T-helper 2 cell treated with Interferon-gamma antibody and Interleukin-4, amounts not matched to agents 5 μg/mL and 100 μg/mL, for 36 hours (primary cell): ENCODE measurements at places on chromosomes 12 and 14.

DNA sequence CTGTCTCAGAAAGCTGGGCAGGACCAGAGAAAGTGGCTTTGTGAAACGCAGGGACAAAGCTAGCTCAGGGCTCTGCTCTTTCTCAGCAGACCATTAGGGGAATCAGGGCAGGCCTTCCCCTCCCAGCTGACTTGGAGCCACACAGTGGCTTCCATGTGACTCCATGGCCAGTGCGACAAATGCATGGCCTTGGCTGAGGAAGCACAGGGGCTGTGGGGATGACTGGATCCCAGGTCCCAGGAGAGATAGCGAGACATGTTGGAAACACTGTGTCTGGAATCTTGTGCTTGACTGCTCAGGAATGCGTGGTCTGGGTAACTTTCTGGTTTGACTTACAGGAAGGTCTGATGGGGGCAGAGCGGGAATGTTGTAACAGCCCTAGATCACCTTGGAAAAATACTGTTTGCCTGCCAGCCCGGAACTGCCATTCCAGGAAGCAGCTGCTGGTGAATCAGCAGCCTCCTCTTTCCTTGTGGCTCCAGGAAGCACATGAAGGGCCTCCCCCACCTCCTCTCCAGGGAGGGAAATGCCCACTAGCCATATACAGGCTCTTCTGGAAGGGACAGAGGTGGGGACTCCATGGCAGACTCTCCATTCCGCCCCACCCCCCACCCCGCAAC, 133.5 kb upstream of the HIF1A start:
- DNase-seq = no peak

GRCh38 chr12:123163227-123163626, 12.3 kb upstream of the PITPNM2 start:
- DNase-seq = no peak

DNA sequence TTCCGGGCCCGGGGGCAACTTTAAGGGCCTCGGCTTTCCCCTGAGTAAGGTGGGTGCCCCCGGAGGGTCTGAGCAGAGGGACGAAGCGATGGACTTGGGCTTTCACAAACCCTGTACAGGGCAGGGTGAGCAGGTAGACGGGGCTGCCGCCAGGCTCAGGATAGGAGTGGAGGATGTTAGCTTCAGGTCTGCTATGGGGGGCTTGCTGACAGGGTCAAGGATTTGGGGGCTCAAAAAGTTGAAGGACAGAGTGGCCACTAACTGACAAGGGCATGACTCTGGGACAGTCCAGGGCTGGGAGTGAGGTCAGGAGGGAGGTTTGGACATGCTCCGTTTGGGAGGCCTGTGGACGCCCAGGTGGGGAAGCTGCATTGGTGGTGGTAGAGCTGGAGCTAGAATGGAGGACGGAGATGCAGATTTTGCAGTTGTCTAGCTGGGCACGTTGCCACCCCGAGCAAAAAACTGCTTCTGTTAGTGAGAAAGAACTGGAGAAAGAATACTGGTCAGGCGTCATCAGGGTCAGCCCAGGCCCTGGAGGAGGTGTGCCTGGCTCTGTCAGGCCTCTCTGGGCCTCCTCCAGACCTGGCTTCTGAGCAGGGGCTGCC, 113.3 kb downstream of the ADGRD1 start:
- no peak for DNase-seq

DNA sequence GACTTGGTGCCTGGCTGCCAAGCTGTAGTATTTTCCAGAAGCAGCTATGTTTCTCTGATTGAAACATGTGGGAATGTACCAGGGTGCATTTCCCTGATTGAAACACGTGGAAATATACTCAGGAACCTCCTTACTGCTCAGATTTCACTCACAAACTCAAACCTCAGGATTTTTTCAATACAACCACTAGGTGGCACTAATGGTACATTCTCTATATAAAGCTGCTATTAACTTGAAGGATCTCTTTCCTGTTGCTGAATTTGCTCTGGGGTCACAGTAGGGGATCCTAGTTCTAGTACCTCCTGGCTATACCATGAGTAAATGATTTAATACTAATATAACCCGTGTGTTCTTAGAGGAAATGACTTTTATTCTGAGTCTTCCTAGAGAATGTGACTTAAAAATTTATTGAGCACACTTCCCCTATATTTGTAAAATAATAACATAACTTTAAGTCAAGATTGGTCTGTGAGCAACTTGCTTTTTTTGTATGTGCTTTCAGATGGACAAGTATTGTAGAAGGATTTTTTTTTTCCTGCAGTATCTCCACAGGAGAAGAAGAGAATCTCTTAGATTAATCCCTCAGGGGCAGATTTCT, 173.8 kb upstream of the MIS18BP1 start:
- no peak for DNase-seq

- DNase-seq = no peak
These were observed 11.1 kb upstream of the KRT73 start for GRCh38 chr12:52629281-52630007.

- DNase-seq = no peak
These were observed 8.6 kb downstream of the PMEL start for GRCh38 chr12:55957106-55957859.

GRCh38 chr14:55699131-55700057, 119.4 kb downstream of the KTN1 start:
- DNase-seq = no peak

DNA sequence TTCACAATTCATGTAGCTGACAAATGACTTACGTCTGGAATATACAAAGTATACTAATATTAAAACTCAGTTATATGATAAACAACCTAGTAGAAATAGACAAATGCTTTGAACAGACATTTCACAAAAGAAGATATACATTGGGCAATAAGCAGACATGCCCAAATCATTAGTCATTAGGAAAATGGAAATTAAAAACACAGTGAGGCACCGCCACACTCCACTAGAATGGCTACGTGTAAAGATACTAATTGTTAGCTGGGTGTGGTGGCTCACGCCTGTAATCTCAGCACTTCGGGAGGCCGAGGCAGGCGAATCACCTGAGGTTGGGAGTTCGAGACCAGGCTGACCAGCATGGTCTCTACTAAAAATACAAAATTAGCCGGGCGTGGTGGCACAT, 248.9 kb upstream of the TMEM132C start:
- no peak for DNase-seq

GRCh38 chr12:106719879-106720278, 54.6 kb upstream of the RIC8B start:
- no peak for DNase-seq

DNA sequence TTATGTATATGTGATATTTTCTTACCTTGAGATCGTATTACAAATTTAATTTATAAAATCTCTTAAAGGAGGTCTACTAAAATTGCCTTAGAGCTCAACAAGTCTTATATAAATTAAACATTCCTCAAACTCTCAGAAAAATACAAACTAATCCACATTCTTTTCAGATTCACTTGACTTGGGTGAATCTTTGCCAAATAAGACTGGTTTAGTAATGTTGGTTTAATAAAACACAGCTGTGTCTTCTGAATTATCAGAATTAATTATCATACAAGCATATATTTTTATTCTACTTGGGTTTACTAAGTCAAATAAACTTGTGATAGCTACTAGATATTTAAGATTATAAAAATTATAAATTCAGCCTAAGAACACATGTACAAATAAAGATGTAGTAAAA, 13.3 kb downstream of the GLIPR1L2 start:
- DNase-seq = no peak

GRCh38 chr12:7101047-7101693, 7.8 kb downstream of the C1RL start:
- no peak for DNase-seq

- no peak for DNase-seq
These were observed 1466.1 kb upstream of the SEL1L start for GRCh38 chr14:82999802-83000201.

DNA sequence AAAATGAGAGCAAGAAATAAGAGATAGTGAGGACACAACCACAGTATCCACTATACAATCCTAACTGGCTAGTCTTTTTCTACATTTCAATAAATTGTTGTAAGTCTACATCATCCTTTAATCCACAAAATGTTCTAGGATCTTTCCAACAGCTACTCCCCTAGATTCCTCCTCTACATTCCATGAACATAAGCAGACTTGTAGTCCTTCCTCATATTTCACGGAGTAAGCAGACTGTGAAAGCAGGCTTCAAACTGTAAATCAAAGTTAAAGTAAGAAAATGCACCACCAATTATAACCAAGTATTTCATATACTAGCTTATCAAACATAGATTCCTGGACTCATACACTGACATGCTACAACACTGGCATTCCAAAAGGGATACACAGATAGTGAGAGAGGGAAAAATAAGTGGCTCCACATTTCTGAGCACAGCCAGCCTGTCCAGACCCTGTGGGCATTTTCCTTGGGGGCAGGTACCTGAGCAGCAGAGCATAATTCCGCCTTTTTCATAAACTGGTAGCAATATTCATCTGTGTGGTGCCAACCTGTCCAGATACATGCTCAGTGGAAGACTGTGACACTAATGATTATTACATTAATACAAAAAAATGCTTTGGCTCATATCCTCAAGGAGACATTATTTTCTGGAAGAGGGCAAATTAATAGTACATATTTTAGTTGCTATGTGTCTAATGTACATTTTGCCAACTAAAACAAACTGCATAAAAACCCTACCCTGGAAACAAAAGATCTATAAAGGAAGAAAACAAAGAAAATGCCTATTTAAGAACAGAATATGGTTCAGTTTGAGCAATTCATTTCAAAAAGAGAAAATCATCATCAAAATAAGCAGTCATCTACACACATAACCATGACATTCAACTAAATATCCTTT, 113.3 kb upstream of the FSCB start:
- no peak for DNase-seq

DNA sequence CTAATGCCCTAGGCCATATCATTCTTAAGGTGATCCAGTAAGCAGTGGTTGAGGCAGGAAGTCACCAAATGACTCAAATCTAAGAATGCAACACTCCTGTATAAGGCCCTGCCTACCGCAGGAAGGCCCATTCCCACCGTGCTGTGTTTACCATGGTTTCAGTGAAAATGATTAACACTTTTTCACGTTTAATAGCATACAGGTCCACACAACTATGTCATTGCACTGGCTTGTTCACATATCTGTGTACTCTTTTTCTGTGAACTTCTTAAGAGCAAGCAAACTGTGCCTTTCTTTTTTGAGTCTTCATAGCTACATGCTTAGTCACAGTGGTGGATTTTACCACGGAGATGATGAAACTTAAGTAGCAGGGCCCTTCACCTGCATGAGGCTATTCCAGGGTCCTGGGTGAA, 214.9 kb downstream of the CNTN1 start:
- no peak for DNase-seq
